NCI-H2107 (cell line): ENCODE measurements at places on chromosomes 11 and 22.

DNA sequence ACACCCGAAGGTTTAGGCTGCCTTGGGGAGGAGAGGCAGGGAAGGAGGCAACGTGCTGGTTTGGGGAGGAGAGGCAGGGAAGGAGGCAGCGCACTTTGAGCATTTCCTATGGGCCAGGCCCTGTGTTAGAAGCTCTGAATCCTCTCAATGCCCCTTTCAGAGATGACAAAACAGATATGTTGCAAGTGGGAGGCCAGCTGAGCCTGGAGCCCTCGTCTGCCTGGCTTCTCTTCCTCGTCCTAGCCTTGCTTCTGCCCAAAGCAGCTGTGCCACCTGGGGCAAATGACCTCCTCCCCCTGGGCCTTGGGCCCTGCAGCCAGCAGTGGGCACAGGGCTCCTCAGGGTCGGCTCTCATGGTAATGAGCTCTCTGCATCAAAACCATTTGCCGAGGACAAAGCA lies 15.3 kb upstream of the LRRC32 start:
- DNase-seq = no peak

- DNase-seq = no peak
Measured at GRCh38 chr11:118918128-118918685, 7.5 kb downstream of the BCL9L start.

- no peak for DNase-seq
Measured at GRCh38 chr22:17087498-17088131, 2.8 kb downstream of the IL17RA start.

DNA sequence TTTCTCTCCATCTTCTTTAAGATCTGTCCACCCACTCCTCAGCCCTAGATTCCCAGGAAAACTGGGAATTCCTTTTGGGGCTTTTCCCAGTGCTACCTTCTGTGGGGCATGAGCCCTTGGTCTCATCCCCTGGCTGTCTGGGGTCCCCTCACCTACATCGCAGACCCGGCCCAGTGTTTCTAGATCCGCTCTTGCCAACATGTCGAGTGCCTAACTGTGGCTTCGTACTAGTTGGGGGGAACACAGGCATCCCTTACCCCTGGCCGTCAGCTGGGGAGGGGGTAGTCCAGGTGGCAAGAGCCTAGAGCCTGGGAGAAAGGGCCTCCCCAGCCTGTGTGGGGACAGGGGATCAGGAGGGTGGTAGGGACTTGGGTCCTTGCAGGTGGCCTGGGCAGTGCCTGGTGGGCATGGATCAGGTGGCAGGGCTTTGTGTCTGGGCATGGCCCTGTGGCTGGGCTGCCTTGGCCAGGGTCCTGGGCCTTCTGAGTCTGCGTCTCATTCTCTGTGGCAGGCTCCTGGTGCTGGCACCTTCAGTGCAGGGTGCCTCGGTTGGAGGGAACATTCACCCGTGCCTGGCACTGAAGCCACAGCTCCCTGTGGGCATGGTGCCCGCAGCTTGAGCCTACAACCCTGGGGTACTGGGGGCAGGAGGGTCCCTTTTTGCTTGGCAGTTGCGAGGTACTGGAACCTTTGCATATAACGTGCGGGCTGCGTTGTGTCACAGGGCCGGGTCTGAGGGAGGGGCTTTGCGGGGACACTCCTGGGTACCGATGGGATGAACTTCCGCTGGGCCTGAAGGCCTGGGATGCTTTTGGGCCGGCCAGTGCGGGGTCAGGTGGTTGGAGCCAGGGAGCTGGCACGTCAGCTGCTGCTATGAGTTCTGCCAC lies 4.1 kb downstream of the KCNQ1 start:
- no peak for DNase-seq

GRCh38 chr11:86143087-86144030 lies 74.5 kb upstream of the PICALM start:
- DNase-seq = no peak

DNA sequence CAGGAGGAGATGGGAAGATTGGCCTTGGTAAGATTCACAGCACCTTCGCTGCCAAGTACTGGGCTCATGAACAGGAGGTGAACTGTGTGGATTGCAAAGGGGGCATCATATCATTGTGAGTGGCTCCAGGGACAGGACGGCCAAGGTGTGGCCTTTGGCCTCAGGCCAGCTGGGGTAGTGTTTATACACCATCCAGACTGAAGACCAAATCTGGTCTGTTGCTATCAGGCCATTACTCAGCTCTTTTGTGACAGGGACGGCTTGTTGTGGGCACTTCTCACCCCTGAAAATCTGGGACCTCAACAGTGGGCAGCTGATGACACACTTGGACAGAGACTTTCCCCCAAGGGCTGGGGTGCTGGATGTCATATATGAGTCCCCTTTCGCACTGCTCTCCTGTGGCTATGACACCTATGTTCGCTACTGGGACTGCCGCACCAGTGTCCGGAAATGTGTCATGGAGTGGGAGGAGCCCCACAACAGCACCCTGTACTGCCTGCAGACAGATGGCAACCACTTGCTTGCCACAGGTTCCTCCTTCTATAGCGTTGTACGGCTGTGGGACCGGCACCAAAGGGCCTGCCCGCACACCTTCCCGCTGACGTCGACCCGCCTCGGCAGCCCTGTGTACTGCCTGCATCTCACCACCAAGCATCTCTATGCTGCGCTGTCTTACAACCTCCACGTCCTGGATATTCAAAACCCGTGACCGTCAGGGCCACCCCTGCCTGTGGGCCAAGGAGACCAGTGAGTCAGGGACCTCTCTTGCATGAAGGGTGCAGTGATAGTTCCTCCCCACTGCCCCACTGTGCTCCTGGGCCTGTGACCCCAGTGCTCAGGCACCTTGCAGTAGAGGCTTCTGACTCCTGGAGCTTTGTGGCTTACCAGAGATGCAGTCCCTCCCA lies 83.6 kb downstream of the BCR start:
- no peak for DNase-seq

DNA sequence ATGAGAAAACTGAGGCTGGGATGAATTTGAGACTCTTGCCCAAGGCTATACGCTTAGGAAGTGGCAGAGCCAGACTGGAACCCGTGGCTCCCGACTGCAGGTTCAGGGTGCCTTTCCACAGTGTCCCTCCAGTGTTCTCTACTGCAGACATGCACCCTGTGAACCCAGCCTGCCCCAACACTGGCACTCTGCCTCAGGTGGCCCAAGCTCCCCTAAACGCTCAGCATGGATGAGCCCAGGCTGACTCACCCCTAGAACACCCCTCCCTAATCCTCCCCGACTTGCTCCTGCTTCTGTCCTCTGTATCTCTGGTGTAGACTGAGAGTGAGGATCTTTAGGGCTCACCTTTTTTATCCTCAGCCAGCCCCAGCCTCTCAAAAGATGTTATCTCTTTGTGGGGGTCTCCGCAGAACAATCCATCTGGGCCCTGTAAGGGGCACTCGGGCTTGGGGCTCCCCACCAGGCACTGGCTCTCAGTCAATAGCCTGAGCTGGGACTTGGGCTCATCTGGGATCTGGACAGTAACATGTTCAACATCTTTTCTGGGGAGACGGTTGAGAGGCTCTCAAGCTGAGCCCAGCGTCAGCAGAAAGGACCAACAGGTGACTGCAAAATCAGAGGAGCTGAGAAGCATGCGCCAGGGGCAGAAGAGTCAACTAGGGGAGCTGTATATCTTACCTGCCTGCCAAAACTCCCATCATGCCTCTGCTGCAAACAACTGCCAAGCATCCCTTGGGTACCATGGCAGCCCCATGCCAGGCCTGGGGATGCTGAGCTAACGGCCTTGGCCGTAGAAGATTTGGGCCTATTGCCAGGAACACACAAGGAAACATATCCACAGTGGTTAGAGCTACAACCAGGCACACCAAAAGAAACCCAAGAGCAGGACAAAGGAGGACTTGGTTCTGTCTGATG lies 176.2 kb downstream of the BUD13 start:
- no peak for DNase-seq

GRCh38 chr11:76628408-76628947 lies 42.1 kb downstream of the LRRC32 start:
- DNase-seq = no peak

DNA sequence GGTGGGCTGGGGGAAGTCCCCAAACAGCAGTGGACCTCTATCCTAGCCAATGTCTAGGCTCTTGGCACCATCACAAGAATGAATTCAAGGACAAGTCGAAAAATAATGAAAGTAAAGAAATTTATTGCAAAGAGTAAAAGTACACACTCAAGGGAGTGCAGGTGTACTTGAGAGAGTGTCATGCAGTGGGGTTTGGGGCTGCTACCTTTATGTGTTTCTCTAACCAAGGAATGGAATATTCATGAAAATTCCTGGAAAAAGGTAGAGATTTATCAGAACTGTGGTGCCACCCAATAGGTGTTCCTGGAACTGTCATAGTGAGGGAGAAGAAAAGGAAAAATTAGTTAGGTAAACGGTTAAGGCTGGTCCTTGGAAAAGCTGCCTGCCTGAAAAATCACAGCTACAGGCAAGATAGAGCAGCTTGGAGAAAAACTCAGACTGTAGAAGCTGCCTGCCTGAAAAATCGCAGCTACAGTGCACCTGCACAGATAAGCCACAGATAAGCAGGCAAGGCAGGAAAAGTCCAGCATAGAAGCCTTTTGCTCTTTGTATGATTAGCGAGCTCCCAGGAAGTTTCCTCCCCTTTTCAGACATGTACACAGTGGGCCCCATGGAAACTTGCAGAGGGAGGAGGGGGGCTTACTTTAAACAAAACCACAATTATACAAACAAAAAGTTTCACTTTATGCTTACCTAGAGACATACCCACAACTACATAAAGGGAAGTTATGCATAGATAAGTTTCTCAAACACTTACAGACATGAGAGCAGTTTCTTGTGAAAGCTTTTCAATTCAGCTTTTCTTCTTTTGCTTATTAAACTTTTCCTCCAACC lies 71.4 kb upstream of the B3GNT6 start:
- DNase-seq = no peak

GRCh38 chr22:30627471-30627870 lies 8.1 kb upstream of the SLC35E4 start:
- no peak for DNase-seq

- no peak for DNase-seq
Measured at GRCh38 chr11:74956397-74957015, 7.4 kb downstream of the SPCS2 start.

- DNase-seq = no peak
Measured at GRCh38 chr22:35219012-35219411, 38.3 kb upstream of the HMGXB4 start.

DNA sequence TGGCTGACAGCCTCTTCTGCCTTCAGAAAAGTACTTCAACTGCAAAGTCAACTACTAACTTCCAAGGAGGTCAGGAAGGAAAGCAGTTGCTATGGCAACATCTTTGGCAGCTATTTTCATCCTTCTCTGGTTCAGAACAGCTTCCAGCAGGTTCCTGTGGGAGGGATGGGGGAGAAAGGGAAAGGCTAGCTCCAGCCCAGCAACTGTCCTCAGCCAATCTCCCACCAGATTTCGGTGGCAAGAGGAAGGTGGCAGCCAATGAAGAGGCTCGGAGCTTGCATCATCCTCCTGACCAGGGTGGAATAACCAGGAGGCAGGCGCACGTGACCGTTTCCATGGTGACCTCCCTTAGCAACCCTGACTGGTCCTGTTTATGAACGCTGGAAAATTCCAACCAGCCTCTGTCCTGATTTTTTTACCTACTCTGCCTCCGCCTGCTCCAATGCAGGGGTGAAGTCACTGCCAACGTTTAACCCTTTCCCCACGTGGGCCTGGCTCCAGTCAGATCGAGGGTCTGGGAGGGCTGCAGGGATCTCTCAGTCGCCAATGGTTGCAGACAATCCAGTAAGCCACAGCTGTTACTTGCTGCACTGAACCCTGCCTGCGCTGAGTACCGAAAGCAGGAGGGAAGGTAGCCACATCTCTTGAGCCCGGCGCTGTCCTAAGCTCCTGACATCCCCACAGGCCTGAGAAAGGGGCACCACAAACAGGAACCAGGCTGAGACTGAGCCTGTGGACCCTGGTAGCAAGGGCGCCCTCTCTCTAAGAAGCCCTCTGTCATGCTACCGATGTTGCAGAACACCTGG lies 11.2 kb upstream of the MALAT1 start:
- peak; percentile 98 for DNase-seq

DNA sequence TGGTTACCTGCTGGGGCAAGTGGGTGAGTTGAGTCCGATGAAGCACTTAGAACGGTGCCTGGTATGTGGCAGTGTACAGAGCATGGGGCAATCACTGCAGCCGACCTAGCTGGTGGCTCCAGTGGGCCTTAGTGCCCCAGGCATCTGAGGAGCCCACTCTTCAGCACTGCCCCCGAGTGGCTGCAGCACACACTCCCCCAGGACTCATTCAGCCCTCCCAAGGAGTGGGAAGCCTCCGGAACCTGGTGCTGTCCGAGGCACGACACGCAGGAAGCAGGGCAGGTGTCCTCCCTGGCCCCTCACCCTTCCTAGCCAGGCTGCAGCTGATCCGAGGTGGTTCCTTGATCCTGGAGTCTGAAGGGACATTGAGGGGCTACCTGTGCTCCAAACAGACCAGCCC lies 42.4 kb upstream of the PRODH start:
- DNase-seq = no peak

GRCh38 chr22:31103111-31103510 lies 4.3 kb downstream of the SELENOM start:
- no peak for DNase-seq

- no peak for DNase-seq
Measured at GRCh38 chr11:34856251-34856650, 59.9 kb downstream of the APIP start.

DNA sequence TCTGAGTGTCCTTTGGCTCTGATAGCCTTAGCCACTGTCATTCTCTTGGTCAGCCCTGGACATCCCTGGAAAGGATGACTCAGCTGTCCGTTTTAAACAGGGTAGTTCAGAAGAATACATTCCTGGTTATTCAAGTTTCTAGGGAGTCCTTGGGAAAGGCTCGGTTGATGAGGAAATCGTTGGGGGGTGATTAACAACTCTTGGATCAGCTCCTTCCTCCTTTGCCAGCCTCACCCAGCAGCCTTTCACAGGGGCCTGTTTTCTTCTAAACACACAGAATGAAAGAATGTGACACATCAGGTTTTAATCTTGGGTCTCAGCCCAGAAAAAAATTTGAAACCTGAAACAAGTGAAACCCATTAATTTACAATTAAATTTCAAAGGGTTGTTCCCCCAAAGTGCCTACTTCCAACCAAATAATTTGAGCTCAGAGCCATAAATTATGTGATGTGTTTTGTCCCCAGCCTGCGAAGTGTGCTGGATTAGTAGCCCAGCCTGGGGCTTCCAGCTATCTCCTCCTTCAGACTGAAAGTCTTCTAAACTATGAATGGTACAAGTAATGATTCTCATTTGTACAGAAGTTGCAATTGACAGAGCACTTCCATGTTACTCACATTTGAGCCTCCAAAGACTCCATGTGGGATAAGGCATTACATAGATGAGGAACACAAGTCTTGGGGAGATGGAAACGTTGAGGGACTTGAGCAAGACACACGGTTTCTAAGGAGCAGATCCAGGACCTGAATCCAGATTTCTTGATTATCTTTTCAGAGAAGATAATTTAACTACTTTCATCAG lies 19.3 kb upstream of the MRGPRX2 start:
- no peak for DNase-seq

GRCh38 chr11:27820249-27820648 lies 120.0 kb upstream of the BDNF start:
- no peak for DNase-seq

- no peak for DNase-seq
Measured at GRCh38 chr22:45863981-45864751, 112.8 kb downstream of the WNT7B start.

GRCh38 chr22:30306627-30307011 lies 17.3 kb upstream of the CASTOR1 start:
- no peak for DNase-seq

GRCh38 chr22:40326905-40327735 lies 19.2 kb upstream of the ADSL start:
- no peak for DNase-seq
